ENCODE measurements at places on chromosomes 3 and 15.

DNA sequence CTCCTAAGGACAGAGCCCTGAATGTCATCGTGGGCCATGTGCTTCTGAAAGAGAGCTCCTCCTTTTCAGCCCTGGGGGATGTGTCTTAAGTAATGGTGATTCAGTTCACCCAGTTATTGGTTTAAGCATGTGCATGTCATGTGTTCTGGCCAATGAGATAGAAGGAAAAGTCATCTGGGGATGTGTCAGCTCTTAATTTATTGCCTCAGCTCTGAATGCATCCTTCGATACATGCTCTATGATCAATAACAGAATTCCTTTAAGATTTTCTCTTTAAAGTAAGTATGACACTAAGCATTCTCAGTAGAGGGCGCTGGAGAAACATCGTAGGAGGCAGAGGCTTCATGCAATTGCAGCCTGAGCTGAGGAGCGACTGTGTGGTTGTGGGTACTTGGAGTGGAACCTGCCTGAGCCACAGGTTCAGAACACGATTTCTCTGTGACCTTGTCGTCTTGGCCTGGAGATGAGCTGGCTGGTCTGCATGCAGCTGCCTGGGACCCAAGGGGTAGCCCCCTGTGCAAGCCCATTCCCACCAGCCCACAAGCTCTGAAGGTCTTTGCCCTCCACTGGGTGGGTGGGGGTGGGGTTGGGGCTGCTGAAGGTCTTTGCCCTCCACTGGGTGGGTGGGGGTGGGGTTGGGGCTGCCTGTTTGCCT is 69.5 kb downstream of the C3orf38 start:
- DNase-seq = peak; percentile 80

GRCh38 chr15:84649706-84650105 is 4.4 kb downstream of the WDR73 start:
- no peak for DNase-seq

DNA sequence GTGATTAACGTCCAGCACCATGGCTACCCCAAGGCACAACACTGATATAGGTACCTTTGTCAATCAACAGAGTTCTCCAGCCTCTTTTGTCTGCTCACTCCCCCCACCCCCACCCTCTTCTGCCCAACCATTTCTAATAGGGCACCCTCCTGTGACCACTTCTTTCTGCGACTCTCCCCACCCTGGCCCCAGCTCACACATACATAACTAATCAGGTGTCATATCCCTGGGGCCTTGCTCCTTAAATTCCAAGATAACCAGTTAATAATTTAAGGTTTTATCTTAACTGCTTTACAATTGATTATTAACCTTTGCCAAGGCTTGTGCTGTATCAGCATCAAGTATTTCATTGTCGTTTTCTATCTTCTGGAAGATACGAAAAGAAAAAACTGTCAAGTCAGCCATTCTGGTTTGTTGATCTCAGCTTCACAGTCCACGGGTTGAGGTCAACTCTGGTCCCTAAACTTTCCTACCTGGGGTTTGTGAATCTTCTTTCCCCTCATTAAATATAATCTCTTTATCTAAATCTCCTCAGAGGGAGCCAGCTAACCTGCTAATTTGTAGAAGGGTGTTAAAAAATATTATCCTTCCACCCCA is 27.3 kb upstream of the SLC28A2 start:
- DNase-seq = peak; percentile 75

- no peak for DNase-seq
These were observed 22.6 kb downstream of the RASGRF1 start for GRCh38 chr15:79067969-79068368.

DNA sequence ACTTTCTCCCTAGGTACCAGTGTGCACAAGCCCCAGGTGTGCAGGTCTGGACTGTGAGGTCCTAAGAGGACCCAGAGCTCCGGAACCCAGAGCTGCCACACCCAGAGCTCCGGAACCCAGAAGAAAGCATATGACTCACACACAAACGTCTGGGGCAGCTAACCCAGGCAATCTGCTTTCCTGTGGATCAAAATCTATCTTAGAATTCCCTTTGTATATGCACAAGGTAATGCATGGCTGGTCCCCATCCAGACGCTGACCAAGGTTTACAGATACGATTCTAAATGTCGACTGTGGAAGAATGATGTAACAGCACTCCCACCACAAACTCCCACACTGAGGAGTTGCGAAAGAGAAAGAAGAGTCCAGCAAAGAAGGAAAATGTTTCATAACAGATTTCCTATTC is 15.7 kb downstream of the KCNMB2 start:
- DNase-seq = no peak

GRCh38 chr3:34837848-34838741 is 801.2 kb upstream of the ARPP21 start:
- no peak for DNase-seq

- DNase-seq = no peak
These were observed 139.6 kb downstream of the TMCO5A start for GRCh38 chr15:38074029-38074428.

DNA sequence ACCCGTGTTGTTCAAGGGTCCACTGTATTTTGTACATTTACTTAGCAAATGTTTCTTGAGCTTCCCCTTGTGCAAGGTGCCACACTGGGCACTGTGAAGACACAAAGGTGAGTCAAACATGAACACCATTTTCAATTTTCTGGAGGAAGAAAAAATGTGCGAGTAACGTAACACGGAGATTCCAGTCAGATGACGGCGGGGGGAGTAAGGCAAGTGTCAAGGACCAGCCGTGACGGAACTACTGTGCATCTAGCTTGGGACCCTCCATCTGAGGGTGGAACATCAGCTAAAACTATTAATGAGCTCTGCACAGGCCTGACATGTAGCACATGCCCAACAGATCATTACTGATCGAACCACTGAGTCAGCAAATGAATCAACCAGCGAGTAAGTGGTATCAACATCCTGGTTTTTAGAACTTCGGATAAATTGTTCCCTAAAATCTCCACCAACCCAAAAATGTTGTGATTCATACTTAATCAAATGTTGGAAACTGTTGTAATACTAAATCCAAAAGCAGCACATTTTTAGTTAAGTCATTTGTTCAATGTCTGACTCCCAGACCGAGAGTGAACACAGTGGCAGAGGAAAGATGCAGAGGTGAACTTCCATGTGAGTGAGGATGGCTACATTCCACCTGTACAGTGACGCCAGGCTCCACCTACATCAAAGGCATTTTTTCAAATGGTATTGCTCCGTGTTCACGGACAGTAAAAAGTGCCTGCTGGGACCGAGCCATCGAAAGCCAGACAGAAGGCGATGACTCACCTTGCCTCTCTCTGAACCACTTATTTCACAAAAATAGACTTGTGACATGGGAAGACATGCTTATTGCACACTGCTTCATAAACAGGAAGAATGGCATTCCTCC is 172.2 kb downstream of the ATP10A start:
- DNase-seq = no peak

DNA sequence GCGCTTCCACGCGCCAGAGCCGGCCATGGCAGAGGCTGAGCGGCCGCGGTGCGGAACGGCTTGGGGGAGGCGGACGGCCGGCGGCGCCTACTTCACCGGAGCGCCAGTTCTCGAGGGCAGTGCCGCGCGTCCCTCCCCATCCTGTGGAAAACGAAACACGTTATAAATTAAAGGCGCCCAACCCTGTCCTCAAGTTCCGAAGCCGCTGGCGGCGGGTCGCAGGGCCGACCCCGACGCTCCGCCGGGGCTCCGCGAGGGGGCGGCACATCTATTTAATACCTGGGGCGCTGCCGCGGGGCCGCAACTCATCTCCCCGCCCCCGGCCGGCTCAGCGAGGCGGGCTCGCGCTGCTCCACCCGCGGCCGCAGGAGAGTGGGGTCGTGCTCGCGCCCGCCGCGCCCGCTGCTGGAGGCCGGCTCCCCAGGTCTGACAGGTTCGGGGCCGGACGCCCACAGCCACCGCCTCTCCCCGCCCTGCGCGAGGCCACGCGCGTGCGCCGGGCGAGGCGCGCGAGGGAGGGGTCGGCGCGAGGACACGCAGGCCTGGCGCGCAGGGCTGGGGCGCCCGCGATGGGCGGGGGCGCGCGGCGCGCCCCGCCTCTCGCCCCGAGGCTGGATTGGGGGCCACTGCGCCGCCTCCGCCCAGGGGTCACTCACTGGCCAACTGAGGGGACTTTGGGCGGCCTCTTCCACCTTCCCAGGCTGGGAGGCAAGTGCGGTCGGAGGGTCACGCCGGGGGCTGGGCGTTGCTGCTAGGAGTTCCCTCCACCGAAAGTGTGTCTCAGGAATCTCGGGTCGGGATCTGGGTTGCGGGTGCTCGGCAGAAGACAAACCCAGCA is at the start of gene SLC30A4:
Gene SLC30A4, minus strand, starts transcription at position 428 of the 838 bp plus-strand sequence. Its CDS starts 401 bp downstream, at position 27.
- DNase-seq = peak; percentile 73
